ENCODE measurements at places on chromosomes 1 and 21.

DNA sequence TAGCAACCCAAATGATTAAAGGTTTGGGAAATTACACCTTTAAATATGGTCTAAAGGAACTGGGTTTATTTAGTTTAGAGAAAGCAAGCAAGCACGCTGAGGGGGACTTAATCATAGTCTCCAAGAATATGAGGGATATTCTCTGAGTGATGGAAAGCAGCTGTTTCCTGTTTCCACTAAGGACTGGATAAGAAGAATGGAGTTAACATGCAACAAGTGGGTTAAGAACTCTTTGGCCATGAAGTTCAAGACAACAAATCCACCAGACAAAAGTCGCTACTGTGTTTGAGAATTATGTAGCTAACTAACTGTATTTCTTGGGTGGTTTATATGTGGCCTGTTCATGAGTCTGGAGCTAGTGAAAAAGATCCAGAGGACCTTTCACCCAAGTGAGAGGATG is 85.7 kb downstream of the TGFB2 start:
- DNase-seq = no peak

GRCh38 chr1:163820226-163820625 is 498.5 kb downstream of the NUF2 start:
- DNase-seq = no peak

GRCh38 chr1:169999331-169999741 is 75.2 kb downstream of the KIFAP3 start:
- no peak for DNase-seq

DNA sequence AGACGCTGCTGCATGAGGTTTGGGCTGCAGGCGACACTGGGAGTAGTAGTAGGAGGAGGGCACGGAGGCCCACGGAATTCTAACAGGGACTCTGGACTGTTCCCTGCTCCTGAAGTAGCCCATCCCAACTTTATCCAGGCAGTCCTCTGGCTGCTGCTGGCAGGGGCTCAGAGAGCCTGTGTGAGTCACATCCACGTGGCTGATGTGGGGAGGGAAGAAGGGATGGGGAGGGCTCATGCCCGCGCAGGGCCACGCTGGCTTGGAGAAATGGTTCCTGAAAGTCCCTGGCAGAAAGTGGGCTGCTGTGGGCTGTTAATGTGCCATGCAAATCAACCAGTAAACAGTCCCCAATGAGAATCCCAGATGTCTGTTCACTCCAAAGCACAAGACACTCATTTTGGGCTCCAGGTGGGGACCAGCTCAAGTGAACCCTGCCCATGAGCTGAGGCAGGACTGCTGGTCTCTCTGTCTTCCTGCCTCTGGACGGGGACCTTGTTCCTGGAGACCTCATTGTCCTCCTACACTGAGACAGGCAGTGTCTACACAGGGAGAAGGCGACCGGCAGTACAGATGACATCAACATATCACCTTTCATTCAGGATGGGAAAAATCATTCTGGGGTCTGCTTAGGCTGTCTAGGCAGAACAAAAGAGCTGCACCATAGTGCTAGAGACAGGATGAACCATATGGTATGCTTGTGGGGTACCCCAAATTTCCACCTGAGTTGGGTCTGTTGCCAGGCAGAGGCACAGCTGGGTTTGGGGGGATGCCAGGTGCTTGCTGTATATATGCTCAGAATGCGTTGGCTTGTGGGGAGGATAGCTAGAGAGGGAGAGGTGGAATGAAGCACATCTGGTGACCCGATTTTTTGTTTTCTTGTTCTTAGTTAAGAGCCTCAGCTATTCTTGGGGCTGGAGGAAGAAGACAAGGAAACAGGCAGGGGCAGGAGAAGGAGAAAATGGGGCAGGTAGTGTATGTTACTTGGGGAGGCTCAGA is 57.9 kb upstream of the FMOD start:
- peak; percentile 35 for DNase-seq

DNA sequence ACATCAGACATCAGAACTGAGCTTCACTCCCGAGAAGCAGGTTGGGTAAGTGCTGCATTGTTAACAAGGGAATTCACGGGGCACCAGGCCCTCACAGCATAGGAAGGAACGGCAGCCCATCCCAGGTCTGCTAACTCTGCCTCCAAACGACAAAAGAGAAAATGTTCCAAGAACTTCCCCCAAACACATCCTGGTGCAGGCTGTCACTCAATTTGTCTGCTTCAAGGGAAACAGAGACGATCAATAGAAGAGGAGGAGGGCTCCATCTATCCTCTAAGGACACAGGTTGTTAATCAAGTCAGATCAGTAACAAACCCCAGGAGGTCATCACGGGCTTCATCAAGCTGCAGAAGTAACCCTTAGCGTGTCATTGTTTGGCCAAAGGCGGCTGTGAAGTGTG is 3.5 kb upstream of the TSPEAR start:
- no peak for DNase-seq

DNA sequence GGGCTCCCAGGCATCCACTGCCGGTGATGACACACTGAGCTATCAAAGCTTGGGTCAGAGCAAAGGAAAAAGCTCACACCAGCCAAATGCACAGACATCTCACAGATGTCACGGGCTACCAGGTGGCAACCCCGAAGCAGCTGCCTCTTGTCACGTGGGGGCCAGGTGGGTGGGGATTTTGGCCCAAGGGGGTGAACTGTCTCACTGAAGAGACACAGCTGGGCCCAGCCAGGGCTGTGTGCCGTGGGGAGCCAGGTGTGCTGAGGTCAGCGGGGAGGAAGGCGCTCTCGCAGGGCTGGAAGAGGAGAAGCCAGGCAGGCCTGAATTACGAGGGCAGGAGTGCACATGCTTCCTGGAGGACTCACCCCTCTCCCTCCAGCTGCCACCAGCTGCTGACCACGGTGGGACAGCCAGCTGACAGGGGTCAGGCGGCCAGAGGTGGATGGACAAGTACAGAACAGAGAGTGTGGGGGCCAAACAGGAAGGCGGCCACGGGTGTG is 32.4 kb downstream of the KCNN3 start:
- no peak for DNase-seq

DNA sequence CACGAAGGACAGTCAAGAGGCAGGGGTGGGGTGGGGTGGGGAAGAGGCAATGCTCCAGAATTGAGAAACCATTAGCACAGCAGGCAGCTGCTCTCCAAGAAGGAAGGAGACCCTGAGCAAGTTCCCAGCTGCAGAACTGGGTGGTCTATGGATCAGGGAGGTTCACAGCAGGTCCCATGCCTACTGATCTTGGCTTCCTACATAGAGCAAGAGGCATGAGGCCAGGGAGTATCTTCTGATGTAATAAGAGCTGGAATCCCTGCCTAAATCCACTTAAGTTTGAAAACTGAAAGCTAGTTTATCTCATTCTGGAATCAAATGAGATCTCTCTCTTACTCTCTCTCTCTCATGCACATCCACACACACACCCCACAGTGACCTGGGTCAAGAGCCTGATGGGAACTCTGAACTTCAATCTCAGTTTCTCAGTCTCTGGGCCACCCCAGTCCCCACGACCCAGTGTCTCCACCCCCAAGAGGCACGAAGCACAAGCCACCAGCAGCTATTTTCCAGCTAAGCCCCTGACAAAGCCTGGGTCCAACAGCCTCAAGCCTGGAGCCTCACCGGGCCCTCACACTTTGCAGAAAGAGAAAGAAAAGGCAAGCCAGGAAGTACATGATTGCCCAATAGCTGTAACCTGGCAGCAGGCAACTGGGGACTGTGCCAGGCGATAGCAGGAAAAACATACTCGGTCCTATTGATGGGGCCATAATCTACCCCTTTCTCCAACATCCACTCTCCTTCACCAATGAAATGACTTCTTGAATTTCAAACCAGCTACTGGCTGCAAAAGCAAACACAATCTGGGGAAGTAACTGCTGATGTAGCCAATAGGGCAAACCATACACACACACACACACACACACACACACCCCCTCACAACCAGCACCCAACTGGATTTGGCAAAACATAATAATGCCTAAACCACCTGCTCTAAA is 2.2 kb downstream of the NUAK2 start:
- peak; percentile 57 for DNase-seq

DNA sequence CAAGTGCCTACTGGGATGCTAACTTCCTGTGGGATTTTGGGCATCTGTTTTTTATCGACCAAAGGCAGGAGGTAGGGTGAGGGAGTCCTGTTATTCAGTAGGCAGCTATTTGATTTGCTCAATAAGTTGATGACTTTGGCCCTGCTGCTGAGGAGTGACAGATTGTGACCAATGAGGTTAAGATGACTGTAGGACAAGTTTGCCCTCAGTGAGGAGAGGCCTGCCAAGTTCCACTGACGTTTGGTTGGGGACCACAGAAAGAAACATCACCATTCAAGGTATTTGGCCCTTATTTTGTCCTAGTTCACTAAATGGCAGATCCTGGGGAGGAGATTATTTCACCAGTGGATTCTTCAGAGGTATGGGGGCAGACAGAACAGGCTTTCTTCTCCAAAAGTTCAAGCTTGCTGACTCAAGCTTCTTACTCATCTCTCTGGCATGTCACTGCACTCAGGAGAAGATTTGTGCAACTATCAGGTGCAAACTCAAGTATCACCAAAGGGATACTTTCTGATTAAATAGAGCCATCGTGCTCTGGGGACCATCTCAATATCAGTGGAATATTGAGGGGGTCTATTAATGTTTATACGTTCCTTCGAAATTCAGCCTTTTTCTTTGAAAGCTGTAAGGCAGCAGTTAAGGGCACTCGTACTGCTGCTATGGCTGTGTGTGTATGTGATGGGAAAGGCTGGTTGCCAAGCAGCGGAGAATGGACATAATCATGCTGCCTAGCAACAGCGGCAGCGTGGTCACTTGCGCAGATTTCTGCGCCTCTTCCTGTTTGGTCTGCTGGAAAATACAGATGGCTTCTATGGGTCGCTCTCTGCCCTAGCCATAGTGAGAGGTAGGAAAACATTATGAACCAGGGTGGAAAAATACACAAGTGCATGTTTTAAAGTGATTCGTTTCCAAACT is 78.7 kb downstream of the PBX1 start:
- peak; percentile 83 for DNase-seq

GRCh38 chr1:150162862-150163706 is 13.4 kb downstream of the PLEKHO1 start:
- DNase-seq = no peak

DNA sequence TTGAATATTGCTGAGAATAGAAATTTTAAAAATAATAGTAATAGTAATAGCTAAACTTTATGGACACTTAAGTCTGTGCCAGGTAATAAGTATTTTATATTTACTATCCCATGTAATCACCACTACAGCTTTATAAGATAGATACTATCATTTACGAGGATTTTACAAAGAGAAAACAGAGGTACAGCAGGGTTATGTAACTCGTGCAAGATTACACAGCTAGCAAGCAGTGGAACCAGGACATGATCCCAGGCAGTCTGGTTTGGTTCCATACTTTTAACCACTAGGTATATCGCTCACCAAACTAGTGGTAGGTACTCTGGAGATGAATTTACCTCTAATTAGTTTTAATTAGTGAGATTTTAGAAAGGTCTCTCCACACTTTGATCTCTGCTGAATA is 42.5 kb downstream of the SPAG17 start:
- no peak for DNase-seq

DNA sequence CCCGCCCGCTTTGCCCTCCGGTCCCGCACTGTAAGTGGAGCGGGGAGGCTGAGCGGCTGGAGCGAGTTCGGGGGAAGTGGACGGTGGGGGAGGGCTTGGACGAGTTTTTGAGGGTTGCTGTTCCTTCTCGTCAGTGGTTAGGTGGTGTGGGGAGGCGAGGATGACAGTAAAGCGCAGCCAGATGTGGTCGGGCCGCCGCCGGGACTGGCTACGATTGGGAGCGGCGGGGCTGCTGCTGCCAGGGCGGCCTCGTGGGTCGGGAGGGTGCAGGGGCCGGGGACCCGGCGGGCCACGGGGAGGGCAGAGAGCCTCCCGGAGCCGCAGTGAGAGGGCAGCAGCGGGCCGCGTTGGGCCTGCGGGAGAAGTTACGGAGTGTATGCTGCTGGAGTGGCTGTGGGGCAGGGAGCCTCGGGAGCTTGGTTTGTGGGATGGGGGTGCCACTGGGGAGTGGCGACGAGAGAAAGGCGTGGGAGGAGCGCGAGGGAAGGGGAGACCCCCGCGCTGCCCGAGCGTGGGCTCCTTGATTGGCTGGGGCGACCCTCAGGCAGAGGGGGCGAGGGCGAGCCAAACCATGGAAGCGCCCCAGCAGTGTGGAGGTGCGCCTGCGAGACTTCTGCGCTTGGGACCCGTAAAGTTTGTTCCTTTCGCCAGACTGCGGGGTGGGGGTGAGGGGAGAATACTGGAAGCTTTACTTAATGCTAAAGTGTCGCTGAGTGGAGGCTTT is 2.1 kb downstream of the ADGRL2 start:
- DNase-seq = peak; percentile 62

DNA sequence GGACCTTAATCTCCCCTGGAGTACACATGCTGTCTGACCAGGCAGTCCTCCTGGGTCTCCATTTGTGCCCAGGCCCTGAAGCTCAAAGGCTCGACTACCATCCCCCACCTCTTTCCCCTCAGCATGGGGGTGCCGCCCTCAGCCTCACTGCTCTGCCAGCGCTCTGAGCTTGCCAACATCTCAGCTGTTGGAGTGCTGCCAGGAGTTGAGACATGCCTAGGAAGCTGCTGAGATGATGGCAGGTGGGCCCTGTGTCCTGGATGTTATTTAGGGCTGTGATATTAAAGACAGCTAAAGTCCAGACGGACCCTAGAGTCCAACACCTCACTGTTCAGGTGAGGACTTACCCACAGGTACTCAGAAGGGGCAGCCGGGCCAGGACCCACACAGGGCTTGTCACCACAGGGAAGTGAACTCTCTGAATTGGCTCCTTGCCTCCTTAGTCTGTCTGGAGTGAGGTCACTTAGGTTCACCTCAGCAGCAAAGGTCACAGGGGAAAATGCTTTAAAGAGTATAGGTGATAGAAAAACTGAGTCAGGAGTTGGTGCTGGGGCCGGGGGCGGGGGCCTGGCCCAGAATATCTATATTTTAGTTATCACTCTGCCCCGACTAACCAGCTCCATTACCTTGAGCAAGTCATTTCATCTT is 19.7 kb upstream of the KCNC4 start:
- no peak for DNase-seq

DNA sequence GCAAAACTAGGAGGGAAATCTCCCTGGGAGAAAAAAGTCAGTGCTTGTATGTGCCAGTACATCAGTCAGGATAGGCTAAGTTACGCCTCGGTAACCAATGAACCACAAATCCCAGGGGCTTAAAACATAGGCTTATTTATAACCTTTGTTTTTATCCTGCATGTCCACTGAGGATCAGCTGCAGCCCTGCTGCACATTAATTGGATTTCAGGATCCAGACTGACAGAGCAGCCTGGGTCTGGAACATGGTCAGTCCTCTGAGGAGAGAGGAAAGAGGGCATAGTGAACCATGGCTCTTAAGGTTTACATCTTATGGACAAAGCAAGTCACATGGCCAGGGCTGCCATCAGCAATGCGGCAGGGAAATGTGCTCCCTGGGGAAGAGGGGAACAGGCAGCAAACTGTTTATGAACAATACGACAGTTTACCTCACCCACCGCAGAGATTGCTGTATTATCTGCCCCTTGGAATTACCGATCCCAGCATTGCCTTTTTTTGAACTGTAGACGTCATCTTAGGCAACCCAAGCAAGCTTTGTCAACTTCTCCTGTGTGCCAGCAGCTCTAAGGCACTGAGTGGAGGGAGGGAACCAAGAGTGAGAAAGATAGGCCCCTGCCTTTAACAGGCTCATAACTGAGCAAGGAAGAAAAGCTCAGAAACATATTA is 9.1 kb upstream of the SPRR4 start:
- no peak for DNase-seq
